ENCODE measurements at places on chromosomes 2 and 18. TPM values are rescaled to one million over a fixed set of nuclear protein-coding genes. Genes with fewer than 3 reads are reported as not detected.

- no peaks in the 10 kb centered on the region for H3K4me1 ChIP-seq
- no peak overlapping the region for H3K4me3 ChIP-seq
- no peaks in the 10 kb centered on the region for H3K36me3 ChIP-seq
- H3K27me3 ChIP-seq = no peaks in the 10 kb centered on the region
- no peak overlapping the region for H3K27ac ChIP-seq
Observed at GRCh38 chr18:37844209-37844970, 278.8 kb upstream of the CELF4 start.

Gene TRPM8
- total RNA-seq = not detected

Gene DAPL1
- total RNA-seq = not detected

GRCh38 chr2:17460371-17461086, 57.7 kb downstream of the RAD51AP2 start:
- DNase-seq = no peak
- no peaks in the 10 kb centered on the region for H3K36me3 ChIP-seq
- H3K27me3 ChIP-seq = no peaks in the 10 kb centered on the region
- no peak overlapping the region for H3K27ac ChIP-seq
- no peaks in the 10 kb centered on the region for H3K4me1 ChIP-seq
- H3K4me3 ChIP-seq = no peak overlapping the region

DNA sequence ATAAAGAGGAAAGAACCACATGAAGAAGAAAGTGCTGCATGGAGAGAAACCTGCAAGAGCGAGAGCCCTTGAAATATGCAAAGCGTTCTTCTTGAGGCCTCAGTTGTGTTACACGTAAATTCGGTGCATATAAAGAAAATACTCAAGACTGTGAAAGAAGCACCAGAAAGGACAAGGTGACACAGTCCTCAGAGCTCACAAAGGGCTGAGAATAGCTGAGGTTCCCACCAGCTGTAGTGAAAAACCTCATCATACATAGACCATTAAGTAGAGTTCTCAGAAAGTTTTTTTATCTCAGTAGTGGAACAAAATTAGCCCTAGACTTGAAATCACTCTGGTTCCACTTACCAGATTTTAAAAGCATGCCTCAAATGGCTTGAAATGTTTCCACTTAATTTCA, 980.7 kb upstream of the CRIM1 start:
- no peak for DNase-seq
- H3K27ac ChIP-seq = no peak overlapping the region
- H3K4me1 ChIP-seq = no peaks in the 10 kb centered on the region
- H3K27me3 ChIP-seq = no peaks in the 10 kb centered on the region
- H3K36me3 ChIP-seq = no peaks in the 10 kb centered on the region

Gene CRYGD
- not detected for total RNA-seq

DNA sequence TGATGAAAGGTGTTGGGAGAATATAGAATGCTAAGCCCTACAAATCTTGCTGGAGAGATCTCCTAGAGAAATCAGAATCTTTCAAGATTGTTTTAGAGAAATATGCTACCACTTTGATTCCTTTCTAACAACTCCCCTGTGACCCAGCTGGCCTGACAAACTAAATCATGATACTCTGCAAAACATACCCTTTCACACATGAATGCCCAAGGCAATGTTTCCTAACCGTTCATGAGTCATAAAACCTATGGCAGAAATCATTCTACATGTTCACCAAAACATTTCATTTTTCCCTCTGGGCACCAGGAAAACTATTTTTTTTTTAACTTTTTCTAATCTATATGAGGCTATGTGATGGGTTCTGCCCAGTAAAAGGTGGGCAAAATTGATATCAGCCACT, 77.8 kb upstream of the SETBP1 start:
- DNase-seq = no peak
- H3K27me3 ChIP-seq = peaks cover 8% of the 10 kb centered on the region
- H3K36me3 ChIP-seq = no peaks in the 10 kb centered on the region

Gene SCN9A
- total RNA-seq = 0.16 TPM

Gene LYPD6B
- not detected for total RNA-seq

DNA sequence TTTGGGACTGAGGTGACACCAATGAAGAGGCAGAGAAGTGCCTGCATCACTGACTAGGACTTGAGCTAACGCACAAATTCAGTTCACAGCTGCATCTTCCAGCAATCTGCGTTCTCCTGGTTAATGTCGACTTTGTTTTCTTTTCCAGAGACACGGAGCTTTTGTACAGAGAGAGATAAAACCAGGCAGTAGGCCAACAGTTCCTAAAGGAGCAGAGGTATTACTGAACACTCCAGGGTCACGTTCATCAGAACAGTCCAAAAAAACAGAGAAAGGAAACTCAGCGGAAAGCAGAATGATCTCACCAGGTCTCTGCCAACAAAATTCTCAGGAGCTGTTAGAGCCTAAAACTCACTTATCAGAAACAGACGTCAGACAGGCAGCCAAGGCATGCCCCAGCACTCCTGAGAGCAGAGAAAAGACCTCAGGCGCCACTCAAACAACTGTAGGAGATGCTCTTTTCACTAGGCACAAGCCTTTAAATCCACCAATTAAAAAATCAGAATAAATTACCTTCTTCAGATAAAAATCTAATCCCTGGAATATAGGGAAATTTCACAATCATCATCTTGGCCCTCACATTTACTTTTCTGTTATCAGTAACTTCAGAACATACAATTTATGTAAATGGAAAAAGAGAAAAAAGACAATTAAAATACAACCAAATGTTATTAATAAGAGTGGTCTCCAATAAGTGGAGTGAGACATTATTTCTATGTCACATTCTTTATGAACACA, 95.9 kb upstream of the SPTBN1 start:
- no peaks in the 10 kb centered on the region for H3K36me3 ChIP-seq
- H3K27me3 ChIP-seq = peaks cover 34% of the 10 kb centered on the region
- no peak overlapping the region for H3K4me3 ChIP-seq
- no peak overlapping the region for H3K27ac ChIP-seq
- H3K4me1 ChIP-seq = no peaks in the 10 kb centered on the region

Gene LTBP1
- 0.03 TPM for total RNA-seq

GRCh38 chr2:130814931-130815680, 21.6 kb upstream of the ARHGEF4 start:
- no peaks in the 10 kb centered on the region for H3K36me3 ChIP-seq
- H3K27ac ChIP-seq = no peak overlapping the region
- DNase-seq = no peak
- no peak overlapping the region for H3K4me3 ChIP-seq

Gene UGT1A9
- not detected for total RNA-seq

GRCh38 chr2:176552501-176553135, 283.4 kb downstream of the MTX2 start:
- no peaks in the 10 kb centered on the region for H3K36me3 ChIP-seq
- peaks cover 12% of the 10 kb centered on the region for H3K4me1 ChIP-seq
- no peak for DNase-seq
- no peak overlapping the region for H3K4me3 ChIP-seq

DNA sequence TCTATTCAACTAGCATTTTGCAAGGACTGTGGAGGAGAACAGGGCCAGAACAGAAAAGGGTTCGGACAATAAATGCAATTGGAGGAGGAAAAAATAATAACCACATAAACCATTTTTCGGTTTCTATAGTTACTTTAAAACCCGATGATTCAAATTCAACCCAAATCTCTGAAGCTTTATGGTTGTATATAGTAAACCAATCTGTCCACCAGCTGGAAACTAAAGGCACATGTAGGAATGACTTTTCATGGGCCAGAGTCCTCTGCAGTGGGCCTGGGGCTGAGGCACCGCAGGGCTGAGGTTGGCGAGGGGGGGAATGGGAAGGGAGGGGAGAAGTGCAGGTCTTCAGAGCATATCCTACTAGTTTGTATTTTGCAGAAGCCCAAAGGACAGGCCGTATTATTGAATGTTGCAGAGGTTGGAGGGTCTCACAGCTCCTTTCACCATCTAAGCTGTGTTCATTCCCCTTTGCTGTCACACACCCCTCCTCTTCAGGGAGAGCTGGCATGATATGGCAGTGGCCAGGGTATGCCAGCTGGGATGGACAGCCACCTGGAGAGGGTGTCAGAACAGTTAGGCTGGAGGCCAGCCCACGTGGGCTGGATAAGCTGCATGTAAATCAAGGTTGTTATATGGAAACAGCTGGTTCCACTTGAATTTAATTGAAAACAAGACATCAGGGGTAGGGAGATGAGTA, 267.1 kb downstream of the PRKCE start:
- no peaks in the 10 kb centered on the region for H3K36me3 ChIP-seq
- DNase-seq = no peak
- H3K4me1 ChIP-seq = peaks cover 14% of the 10 kb centered on the region
- no peak overlapping the region for H3K27ac ChIP-seq
- H3K27me3 ChIP-seq = no peaks in the 10 kb centered on the region
- H3K4me3 ChIP-seq = no peak overlapping the region

DNA sequence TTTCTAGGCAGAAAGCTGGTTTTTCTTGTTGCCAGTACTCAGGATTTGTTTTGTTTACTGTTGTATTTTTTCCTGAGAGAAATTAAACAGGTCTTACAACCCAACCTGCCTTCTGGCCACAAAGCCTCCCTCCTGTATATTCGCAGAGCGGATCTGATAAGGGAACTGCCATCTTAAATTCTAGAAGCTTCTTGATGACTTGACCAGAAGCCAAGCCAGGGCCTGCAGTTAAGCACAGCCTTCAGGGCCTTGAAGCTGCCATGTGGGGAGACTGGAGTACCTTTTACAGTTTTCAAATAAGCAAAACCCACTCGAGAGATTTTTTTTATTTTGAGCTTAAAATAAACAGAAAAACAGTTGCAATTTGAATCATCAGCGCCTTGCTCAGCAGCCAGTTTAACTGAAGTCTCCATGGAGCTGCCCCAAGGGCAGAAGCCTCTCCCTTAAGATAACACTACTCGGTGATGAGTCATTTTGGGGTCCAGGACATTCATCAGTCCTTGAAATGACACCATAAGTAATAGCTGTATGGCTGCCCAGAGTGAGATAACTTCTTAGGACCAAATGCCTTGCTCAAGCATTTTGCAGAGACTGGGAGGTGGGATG, 51.5 kb upstream of the PHLPP1 start:
- H3K36me3 ChIP-seq = no peaks in the 10 kb centered on the region
- H3K4me3 ChIP-seq = no peak overlapping the region
- H3K27me3 ChIP-seq = no peaks in the 10 kb centered on the region
- no peaks in the 10 kb centered on the region for H3K4me1 ChIP-seq

Gene SLC5A7
- not detected for total RNA-seq

DNA sequence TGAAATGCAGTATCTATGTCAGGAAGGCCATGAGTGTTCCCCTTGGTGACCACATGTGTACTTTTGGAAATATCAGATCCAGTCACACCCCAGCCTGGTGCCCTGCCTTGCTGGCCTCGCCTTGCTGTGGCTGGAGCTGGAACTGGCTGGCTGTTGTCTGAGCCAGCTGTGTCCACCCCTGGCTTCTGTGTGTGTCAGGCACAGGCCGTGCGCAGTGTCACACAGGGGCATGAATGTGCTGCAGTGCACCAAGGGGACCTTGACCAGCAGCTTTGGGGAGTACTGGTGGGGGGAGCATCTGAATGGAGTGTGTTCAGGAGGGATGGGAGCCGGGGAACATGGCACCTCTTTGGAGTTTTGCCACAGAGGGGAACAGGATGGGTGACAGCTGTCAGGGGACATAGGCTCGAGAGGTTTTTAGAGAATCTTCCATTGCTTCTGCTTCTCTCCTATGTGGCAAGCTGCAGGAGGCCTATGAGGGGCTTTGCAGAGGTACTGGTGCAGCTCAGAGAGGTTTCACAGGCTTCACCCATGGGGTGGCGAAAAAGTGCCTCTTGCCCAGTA, 44.7 kb upstream of the FAHD2A start:
- no peaks in the 10 kb centered on the region for H3K4me1 ChIP-seq
- peaks cover 5% of the 10 kb centered on the region for H3K27me3 ChIP-seq
- no peak overlapping the region for H3K4me3 ChIP-seq
- no peak overlapping the region for H3K27ac ChIP-seq

DNA sequence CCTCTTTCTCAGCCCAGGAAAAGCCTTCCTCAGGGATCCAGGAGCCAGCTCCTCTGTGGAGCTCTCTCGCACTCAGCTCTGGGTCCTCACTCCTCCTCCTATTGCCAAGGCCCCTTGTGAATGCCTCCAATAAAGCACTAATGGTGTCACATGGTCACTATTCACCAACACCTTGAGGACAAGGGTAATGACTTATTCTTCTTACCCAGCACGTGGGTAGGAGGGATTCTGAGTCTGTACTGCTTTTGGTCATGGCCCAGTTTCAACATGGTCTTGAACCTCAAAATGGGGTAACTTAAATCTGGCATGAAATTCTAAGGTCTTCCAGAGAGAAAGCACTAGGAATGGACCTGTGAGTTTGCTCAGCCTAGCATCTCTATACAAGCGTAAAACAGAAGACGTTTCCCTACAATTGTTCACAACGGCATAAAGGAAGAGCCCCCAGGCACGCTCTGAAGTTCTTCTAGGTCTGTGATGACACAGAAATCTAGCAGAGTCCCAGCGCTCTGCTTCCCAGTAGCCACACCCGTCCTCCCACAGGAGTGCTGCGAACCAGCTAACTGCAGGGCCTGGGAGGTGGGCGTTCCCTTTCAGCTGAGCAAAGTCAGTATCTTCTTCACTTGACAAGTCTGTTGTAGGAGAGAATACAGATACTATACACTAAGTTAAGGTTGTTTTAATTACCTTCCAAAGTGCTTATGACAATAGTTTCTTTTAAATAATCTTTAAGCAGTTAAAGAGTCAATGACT, 14.6 kb upstream of the KIDINS220 start:
- H3K27me3 ChIP-seq = peaks cover 24% of the 10 kb centered on the region
- H3K4me3 ChIP-seq = no peak overlapping the region
- DNase-seq = no peak
- no peaks in the 10 kb centered on the region for H3K36me3 ChIP-seq

- H3K4me3 ChIP-seq = no peak overlapping the region
- H3K27ac ChIP-seq = no peak overlapping the region
- no peaks in the 10 kb centered on the region for H3K36me3 ChIP-seq
Observed at GRCh38 chr2:25053041-25053440, 11.2 kb downstream of the EFR3B start.

Gene DUSP2
- total RNA-seq = 20.3 TPM

DNA sequence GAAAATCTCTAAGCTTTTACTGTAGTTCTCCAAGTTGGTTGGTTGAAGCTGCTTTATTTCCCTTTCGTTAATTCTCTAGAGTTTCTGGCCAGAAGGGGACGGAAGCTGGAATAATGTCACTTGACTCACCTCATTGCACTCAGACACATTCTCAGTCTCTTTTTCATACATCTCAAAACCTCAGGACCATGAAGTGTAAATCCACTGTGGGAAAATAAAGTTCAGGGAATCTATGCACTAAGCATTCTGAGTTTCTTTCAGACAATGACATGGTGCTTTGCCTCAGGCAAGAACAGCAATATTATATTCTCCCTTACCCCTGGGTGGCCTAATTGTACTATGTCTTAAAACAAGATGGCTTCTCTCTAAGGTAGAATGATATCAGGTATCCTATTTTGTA, 167.8 kb downstream of the PRPF40A start:
- DNase-seq = no peak
- H3K4me3 ChIP-seq = no peak overlapping the region
- H3K36me3 ChIP-seq = no peaks in the 10 kb centered on the region
- H3K4me1 ChIP-seq = no peaks in the 10 kb centered on the region
- H3K27ac ChIP-seq = no peak overlapping the region

- H3K36me3 ChIP-seq = peaks cover under 1% of the 10 kb centered on the region
- no peak overlapping the region for H3K4me3 ChIP-seq
- no peak for DNase-seq
- peaks cover 9% of the 10 kb centered on the region for H3K4me1 ChIP-seq
- no peak overlapping the region for H3K27ac ChIP-seq
Observed at GRCh38 chr2:287471-287885, 413 bp downstream of the ALKAL2 start.

Gene REG1B
- not detected for total RNA-seq

All from activated CD8-positive, alpha-beta T cell treated with anti-CD3 and anti-CD28 coated beads, Interleukin-2, amount 10 ng/mL, durations not matched to agents 7 days and 5 days (primary cell).